Activated CD4-positive, alpha-beta T cell treated with anti-CD3 and anti-CD28 coated beads, Interleukin-2, amount 50 U/mL, for 1 hour (primary cell): ENCODE measurements at places on chromosomes 5 and 9.

GRCh38 chr9:93203718-93204469 is 20.0 kb downstream of the WNK2 start:
- no peak for DNase-seq

GRCh38 chr9:88772575-88772974 is 218.7 kb upstream of the S1PR3 start:
- DNase-seq, result no peak

DNA sequence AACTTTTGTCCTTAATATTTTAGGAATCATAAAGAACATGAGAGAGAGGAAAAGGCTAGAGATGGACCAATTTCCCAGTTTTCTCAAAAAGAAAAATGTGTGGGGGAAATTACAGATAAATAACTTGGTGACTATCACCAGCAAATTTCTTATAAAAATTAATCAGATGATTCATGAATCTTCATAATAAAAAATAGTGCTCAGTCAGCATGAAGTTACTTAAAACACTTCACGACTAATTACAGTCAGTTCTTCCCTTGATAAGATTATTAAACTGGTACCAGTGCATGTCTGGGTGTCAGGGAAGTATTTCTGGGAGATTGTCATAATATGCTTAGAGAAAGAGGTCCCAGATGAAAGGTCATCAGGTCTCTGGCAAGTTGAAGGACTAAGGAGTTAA is 133.0 kb downstream of the SNCAIP start:
- DNase-seq, result no peak

GRCh38 chr9:93673021-93673838 is 96.8 kb downstream of the PHF2 start:
- no peak for DNase-seq

DNA sequence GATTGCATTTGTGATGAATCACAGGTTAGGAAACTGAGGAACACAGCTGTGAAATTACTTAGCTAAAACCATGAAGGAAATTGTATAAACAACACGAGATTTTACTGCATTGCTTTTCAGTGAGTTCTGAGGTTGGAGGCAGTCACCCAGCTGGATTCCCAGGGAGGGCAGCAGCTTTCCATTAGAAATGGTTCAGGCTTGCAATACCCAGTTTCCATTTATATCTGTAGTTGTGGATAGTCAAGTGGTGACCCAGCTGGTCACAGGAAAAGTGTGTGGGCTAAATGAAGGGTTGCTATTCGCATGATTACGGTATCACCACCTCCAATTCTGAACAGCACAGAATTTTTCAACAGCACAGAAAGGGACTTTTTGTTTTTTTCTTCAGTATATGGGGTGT is 34.3 kb upstream of the SPATA31D4 start:
- DNase-seq, result no peak

DNA sequence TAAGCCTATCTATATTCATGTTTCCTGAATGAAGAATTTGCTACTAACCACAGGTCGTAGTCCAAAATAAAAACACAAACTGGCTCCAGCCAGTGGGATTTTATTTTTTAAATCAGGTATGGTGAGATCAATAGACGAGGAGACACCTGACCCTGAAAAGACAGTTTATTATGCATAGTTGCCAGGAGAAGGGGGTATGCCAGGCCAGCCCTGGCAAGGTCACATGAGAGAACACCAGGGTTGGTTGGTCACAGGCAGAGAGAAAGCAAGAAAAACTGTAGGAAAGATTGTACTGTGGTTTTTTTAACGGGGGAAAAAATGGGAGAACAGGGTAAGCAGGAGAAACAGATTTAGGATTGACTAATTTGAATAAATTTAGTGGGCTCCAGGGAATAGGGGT is 125.3 kb downstream of the CDH18 start:
- DNase-seq, result no peak

DNA sequence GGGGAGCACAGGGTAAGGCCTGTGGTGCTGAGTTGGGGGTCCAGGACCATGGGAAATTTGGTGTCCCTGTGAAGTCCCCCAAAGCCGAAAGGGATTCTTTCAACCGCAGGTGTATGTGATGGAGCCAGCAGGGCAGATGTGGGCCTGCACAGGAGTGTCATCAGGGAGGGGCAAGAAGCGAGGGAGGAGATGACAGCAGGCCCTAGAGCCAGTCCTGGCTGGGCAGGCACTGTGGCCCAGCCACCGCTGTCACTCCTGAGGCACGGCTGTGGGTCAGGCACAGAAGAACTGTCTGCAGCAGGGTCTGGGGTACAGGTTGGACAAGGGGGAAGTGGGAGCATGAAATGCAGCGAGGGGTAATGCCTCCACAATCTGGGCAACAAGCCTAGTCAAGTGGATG is 4.8 kb downstream of the HK3 start:
- no peak for DNase-seq

DNA sequence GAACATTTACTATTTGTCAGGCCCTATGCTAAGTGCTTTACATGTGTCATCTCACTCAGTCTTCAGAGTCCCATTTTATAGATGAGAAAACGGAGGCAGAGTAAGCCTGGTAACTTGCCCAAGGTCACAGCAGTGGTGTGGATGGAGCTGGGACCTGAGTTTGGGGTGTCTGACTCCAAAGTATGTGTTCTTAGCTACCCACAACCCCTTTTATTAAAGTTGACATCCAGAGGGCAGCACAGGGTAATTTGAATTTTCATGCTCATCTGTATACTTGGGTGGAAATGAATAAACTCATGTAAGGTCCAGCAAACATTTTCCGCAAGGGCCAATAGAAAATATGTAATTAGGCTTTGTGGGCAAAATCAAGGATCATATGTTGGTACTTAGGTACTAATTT is 93.4 kb upstream of the SLC25A48 start:
- no peak for DNase-seq

- DNase-seq, result no peak
Measured at GRCh38 chr9:92171822-92172221, 56.6 kb upstream of the SPTLC1 start.

- DNase-seq, result no peak
Measured at GRCh38 chr9:121363622-121363961, 6.5 kb downstream of the STOM start.

DNA sequence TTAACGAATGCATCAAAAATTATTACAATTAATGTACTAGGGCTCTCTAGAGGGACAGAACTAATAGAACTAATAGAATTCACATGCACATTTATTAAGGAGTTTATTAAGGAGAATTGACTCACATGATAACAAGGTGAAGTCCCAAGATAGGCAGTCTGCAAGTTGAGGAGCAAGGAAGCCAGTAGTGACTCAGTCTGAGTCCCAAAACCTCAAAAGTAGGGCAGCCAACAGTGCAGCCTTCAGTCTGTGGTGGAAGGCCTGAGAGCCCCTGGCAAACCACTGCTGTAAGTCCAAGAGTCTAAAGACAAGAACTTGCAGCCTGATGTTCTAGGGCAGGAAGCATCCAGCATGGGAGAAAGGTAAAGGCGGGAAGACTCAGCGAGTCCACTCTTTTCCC is 633.8 kb downstream of the SEMA5A start:
- no peak for DNase-seq

DNA sequence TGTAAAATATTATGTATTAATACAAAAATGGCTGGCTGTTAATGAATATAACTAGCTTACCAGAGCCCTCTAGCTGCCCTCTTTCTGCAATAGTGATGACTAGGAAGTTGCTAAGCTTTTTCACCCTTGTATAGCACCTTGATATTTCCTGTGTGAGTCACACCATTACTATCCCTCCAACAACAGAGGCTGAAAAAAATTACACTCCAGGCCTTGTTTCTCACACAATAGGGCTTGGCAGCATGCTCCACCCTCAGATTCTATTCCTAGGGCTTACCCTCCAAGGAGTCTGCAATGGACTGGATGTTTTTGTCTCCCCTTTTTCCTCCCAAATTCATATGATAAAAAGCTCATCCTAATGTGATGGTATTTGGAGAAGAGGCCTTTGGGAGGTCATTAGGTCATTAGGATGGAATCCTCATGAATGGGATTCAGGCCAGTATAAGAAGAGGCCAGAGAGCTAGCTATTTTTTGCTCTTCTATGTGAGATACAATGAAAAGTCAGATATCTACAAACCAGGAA is 184.6 kb upstream of the MAP1B start:
- no peak for DNase-seq

- no peak for DNase-seq
Measured at GRCh38 chr5:94335936-94336335, 282.5 kb downstream of the KIAA0825 start.

GRCh38 chr5:104526866-104527265 is 964.3 kb upstream of the NUDT12 start:
- no peak for DNase-seq

GRCh38 chr9:127786773-127787104 is 905 bp downstream of the CDK9 start:
- DNase-seq, result no peak

DNA sequence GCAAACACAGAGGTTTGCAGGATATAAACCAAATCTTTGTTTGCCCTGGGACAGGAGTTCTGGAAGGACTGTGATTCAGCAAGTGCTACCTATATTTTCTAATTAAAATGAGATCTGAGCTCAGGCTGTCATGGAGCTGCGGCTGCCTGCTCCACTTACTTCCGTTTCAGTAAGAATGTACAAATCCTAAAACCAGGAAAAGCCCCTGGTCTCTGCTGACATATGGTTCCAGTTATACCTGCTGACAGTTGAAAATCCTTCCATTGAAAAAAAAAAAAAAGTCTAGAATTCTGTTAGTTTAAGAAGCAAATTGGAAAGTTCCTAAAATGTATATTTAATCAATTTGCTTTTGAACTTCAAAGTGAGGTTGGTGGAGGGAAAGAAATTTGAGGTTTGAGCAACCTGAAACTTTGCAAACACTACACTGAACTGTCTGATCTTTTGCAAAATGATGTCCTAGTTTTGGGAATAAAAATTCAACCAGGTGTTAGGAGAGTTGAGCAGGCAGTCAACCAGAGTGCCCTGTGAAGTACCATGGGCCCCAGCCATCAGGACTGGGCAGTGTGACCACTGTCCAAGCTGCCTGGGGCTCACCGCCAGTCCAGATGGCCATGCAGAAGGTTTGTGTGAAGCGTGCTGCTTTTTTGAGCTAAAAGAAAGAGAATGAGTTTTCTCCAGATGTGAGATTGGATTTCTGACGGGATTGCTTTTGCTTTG is 50.6 kb downstream of the SHB start:
- DNase-seq, result no peak

- DNase-seq, result no peak
Measured at GRCh38 chr9:16450578-16450977, 419.9 kb downstream of the BNC2 start.

- DNase-seq, result no peak
Measured at GRCh38 chr9:136865041-136865767, 904 bp downstream of the EDF1 start.

DNA sequence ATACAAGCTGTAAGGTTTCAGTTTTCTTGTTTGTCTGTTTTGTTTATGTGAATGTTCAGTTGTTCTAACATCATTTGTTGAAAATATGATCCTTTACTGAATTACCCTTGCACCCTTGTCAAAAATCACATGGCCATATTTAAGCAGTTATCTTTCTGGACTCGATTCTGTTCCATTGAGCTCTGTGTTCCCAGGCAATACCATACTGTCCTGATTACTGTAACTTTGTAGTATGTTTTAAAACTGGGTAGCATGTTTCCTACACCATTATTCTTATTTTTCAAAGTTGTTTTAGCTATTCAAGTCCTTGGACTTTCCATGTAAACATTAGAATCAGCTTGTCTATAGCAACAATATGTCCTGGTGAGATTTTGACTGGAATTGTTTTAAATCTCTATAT is 66.7 kb upstream of the PRSS3 start:
- DNase-seq, result no peak

DNA sequence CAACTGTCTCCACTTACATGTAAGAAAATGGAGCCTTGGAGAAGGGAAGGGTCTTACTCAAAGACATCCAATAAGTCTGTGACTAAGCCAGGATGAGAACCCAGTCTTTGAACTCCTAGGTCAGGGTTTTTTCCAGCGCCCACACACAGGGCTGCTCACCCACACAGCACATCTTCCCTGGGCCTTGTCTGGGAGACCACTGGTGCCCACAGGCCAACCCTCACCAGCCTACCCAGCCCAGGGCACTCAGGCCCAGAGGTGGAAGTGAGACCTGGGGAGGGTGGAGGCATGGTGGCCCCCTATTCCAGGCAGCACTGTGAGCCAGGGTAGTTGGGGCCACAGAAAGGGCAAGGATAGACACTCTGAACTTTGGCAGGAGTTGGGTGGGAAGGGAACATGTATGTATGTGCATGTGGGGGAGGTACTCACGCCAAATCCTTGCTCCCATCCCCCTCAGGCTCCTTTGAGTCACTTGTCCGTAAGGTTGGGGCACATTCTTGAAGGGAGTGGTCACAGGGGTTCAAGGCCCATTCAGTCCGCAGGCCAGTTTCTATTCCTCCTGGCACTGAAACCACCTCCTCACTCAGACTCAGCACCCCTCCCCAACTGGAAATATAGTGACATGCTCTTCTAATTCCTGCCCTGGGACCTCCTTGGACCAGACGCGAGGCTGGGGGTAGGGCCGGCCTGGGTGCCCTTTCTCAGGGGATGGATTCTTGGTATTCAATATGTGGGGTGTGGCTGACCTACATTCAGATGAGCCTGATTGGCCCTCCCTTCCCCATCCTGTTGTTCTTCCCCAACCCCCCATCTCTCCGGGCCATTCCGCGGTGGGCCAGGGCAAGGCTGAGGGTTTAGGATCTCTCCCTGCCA is 2.9 kb upstream of the SLC4A9 start:
- no peak for DNase-seq

DNA sequence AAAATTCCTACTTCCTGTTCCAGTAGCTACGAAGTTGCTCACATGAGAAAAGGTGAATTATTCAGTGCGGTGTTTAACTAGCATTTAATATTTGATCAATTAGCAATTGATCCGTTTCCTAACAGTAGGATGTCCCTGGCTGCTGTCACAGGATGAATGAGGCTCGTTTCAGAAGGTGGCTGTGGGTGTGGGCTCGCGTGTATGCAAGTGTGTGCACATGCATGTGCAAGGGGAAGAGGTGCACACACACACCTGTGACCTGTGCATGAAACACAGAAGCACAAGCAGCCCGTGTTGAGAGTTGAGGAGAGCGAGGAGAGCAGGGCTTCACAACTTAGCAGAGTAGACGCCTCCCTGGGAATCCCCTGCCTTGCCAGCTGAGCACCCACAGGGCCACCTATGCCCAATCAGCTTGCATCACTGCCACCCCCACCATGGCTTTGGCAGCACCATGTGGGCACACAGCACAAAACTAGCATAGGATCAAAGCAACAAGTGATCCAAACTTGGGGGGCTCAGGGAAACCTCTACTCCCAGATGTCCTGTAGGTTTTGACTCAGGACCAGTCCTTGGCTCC is 107.2 kb downstream of the C5orf15 start:
- DNase-seq, result no peak

DNA sequence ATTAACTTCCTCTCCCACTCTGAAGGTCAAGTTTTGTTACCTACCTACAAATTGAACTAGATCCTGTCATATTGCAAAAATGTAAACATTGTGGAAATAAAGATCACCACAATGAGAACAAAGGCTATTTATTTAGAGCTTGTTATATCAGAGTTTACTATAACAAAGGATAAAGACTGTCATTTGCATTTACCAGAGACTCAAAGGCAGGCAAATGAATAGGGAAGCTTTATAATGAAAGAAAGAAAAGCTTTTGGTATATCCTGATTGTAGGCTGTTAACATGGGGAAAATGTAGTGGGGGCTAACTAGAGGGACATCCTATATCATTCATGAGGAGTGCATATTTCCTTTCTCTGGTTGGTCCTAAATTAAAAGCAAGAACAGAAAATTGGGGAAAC is 403.5 kb upstream of the TYRP1 start:
- no peak for DNase-seq

GRCh38 chr5:149895416-149896345 is 48.9 kb downstream of the PDE6A start:
- no peak for DNase-seq

GRCh38 chr5:172897481-172898217 is 61.6 kb upstream of the RPL26L1 start:
- no peak for DNase-seq

- DNase-seq, result no peak
Measured at GRCh38 chr5:32278406-32278805, 34.3 kb downstream of the MTMR12 start.
